Nasal cavity respiratory epithelium epithelial cell of viscerocranial mucosa (primary cell): ENCODE measurements at places on chromosomes 6 and 20. TPM values are rescaled to one million over a fixed set of nuclear protein-coding genes. Genes with fewer than 3 reads are reported as not detected.

The TINAG gene
- not detected in 2 replicates for total RNA-seq

The NOTCH4 gene
- 0.28 and 0.34 TPM in 2 replicates for total RNA-seq

The JAG1 gene
- total RNA-seq: 484 and 605 TPM in 2 replicates

The NR2E1 gene
- total RNA-seq: under 0.01 and 0.85 TPM in 2 replicates

The SLC25A27 gene
- 5.1 and 11.7 TPM in 2 replicates for total RNA-seq

The NKAIN2 gene
- total RNA-seq: under 0.01 and 0.07 TPM in 2 replicates

The HLA-DQA1 gene
- total RNA-seq: not detected in 2 replicates

The SMOC2 gene
- 0.14 TPM in 1 of 2 replicates, not detected in the other for total RNA-seq

The TOX2 gene
- total RNA-seq: under 0.01 and 0.28 TPM in 2 replicates

The TMC2 gene
- not detected in 2 replicates for total RNA-seq

The FABP7 gene
- not detected in 2 replicates for total RNA-seq

The WFDC12 gene
- 8.9 TPM in 1 of 2 replicates, not detected in the other for total RNA-seq

The CASS4 gene
- under 0.01 and 0.64 TPM in 2 replicates for total RNA-seq

The TRAM2 gene
- 9.9 and 12.8 TPM in 2 replicates for total RNA-seq

The OSBPL2 gene
- total RNA-seq: 48.9 and 67.8 TPM in 2 replicates

The RSPH9 gene
- total RNA-seq: under 0.01 and 0.07 TPM in 2 replicates

The ZKSCAN8 gene
- 7.2 and 15.9 TPM in 2 replicates for total RNA-seq

The ZNF311 gene
- 4.8 TPM in 2 replicates for total RNA-seq

The PTCHD4 gene
- total RNA-seq: 1.7 and 3.6 TPM in 2 replicates

The FAM209A gene
- not detected in 2 replicates for total RNA-seq

The TAF8 gene
- 11.6 and 16.2 TPM in 2 replicates for total RNA-seq

The ELOVL4 gene
- 5.8 and 13.7 TPM in 2 replicates for total RNA-seq

The RGS17 gene
- total RNA-seq: 1.4 and 4.1 TPM in 2 replicates

The IGF2R gene
- 271 and 478 TPM in 2 replicates for total RNA-seq

The CLPSL2 gene
- total RNA-seq: not detected in 2 replicates

The SIRPD gene
- total RNA-seq: not detected in 2 replicates

The RNF146 gene
- 45.1 and 49.6 TPM in 2 replicates for total RNA-seq

The RIMS4 gene
- not detected in 2 replicates for total RNA-seq

The COL11A2 gene
- total RNA-seq: under 0.01 and 0.36 TPM in 2 replicates

The WFDC10B gene
- not detected in 2 replicates for total RNA-seq

The PI16 gene
- not detected in 2 replicates for total RNA-seq

The TBXT gene
- not detected in 2 replicates for total RNA-seq

The PREX1 gene
- total RNA-seq: 0.14 and 0.34 TPM in 2 replicates

The SEL1L2 gene
- total RNA-seq: not detected in 2 replicates

The SLC17A1 gene
- not detected in 2 replicates for total RNA-seq

The MAS1 gene
- total RNA-seq: not detected in 2 replicates

The MATN4 gene
- under 0.01 and 0.14 TPM in 2 replicates for total RNA-seq

The RAB32 gene
- 64.5 and 280 TPM in 2 replicates for total RNA-seq

The CGA gene
- not detected in 2 replicates for total RNA-seq

The RBPJL gene
- total RNA-seq: not detected in 2 replicates

The MACROD2 gene
- total RNA-seq: 1.4 and 4.3 TPM in 2 replicates

The PCNA gene
- 60.0 and 61.9 TPM in 2 replicates for total RNA-seq

The ADGRF1 gene
- total RNA-seq: 4.7 and 8.9 TPM in 2 replicates

The MAN1A1 gene
- total RNA-seq: 5.5 and 22.8 TPM in 2 replicates

The CLDN20 gene
- total RNA-seq: not detected in 2 replicates

The RNF144B gene
- total RNA-seq: 142 and 179 TPM in 2 replicates

The TMEM14A gene
- 5.5 and 19.1 TPM in 2 replicates for total RNA-seq

The CNBD2 gene
- total RNA-seq: 1.1 and 1.4 TPM in 2 replicates

The VGLL2 gene
- total RNA-seq: not detected in 2 replicates

The BACH2 gene
- 0.68 and 5.1 TPM in 2 replicates for total RNA-seq

The RIMS1 gene
- 0.21 TPM in 1 of 2 replicates, not detected in the other for total RNA-seq

The ARFGAP1 gene
- total RNA-seq: 45.1 and 49.0 TPM in 2 replicates

The C6orf58 gene
- total RNA-seq: not detected in 2 replicates

The RAET1L gene
- 5.1 and 9.3 TPM in 2 replicates for total RNA-seq

The TCP11 gene
- total RNA-seq: under 0.01 TPM in 1 of 2 replicates, not detected in the other

The ZBTB46 gene
- 1.2 and 1.7 TPM in 2 replicates for total RNA-seq
